ENCODE measurements at places on chromosomes 5 and 9. TPM values are rescaled to one million over a fixed set of nuclear protein-coding genes. Genes with fewer than 3 reads are reported as not detected.

The AQP7 gene
- total RNA-seq, result 35.4 TPM

DNA sequence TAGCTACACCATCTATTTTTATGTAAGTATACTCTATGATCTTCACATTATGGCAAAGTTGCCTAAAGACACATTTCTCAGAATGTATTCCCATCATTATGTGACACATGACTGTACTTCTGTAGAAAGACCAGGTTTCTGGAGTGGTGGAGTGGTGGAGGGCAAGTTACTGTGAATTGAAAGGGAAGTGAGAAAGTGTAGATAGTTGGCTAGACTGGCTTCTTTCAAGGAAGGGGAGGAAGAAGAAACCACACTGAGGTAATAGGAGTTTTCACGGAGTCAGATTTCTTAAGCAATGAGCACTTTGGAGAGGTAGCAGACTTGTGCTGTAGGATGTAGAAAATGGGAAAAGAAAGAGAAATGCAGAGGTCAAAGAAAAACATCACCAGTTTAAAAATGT, 50.9 kb upstream of the EQTN start:
- no peak for DNase-seq
- no peaks in the 10 kb centered on the region for H3K4me1 ChIP-seq
- no peak overlapping the region for H3K27ac ChIP-seq
- H3K4me3 ChIP-seq, result no peak overlapping the region
- H3K36me3 ChIP-seq, result no peaks in the 10 kb centered on the region

DNA sequence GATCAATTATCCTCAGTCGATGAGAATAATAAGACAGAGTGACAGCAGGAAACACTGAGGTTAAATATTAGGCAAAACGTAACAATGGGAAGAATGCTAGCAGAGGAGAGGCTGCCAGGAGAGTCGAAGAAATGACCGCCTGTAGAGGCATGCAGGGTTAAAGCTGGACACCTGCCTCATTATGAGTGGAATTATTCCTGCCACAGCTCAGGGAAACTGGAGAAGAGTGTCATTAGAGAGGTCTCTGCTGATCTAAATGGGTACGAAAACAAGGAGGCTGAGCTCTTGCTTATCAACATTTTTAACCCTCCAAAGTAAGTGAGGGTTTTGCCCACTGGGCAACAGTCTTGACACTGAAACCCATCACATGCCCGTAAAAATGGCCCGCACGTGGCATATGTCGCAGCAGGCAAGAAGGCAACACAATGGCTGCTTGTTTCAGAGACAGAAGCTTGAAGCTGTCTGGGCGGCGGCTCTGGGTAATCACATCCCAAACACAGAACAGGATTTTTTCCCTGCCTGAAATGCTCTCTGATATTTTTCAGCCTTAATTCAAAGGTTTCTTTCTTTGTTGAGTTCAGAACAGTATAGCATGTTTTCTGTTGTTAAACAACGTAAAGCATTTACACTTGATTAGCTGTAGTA, 118.7 kb downstream of the MED27 start:
- H3K4me3 ChIP-seq, result no peak overlapping the region
- no peak for DNase-seq
- no peaks in the 10 kb centered on the region for H3K4me1 ChIP-seq
- peak overlapping the region; percentile 79 for H3K27ac ChIP-seq
- peaks cover 4% of the 10 kb centered on the region for H3K36me3 ChIP-seq
- no peaks in the 10 kb centered on the region for H3K27me3 ChIP-seq

The GALT gene
- total RNA-seq, result 67.3 TPM

The MTAP gene
- 20.4 TPM for total RNA-seq

DNA sequence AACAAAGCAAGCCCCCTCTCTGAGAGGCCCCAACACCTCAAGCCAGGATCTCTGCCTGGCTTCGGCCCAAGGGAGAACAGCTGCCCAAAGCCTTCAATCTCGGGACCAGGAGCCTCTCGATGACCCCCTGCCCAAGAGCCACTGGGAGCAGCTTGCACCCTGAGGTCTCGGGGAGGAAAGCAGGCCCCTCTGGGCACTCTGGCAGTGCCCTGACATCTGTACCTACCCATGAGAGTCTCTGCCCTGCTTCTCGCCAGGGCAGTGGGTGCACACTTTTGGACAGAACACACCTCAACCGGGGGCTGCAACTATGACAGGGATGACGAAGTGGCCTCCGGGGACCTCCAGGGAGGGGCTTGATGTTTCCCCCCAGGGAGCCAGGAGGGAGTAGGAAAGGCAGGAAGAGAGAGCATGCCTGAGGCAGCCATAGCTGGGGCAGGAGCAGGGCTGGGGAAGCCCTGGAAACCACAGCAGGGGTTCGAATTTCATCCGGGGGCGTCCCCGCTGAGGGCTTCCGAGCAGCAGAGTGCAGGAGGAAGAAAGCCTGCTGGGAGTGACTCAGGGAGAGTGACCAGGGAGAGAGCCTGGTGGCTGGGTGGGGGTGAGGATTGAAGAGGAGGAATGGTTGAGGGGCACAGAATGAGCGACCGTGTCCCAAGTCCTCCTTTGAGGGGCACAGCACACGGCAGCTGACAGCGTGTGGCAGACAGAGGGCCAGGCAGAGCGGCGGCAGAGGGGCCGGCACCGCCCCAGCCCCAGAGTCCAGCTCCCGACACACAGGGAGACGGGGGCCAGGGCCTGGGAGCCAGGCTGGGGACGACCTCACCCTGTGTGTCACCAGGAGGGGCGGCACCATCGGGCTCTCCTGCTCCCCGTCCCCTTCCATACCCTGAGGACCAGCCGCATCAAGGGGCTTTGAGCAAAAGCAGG, 1.8 kb downstream of the LPCAT1 start:
- no peak overlapping the region for H3K27ac ChIP-seq
- H3K4me3 ChIP-seq, result peak overlapping the region; percentile 83
- H3K4me1 ChIP-seq, result peaks cover 27% of the 10 kb centered on the region
- H3K36me3 ChIP-seq, result no peaks in the 10 kb centered on the region

GRCh38 chr5:20229303-20230005, 241.5 kb upstream of the CDH18 start:
- no peaks in the 10 kb centered on the region for H3K27me3 ChIP-seq
- no peaks in the 10 kb centered on the region for H3K4me1 ChIP-seq
- DNase-seq, result no peak
- no peaks in the 10 kb centered on the region for H3K36me3 ChIP-seq
- no peak overlapping the region for H3K27ac ChIP-seq
- no peak overlapping the region for H3K4me3 ChIP-seq

DNA sequence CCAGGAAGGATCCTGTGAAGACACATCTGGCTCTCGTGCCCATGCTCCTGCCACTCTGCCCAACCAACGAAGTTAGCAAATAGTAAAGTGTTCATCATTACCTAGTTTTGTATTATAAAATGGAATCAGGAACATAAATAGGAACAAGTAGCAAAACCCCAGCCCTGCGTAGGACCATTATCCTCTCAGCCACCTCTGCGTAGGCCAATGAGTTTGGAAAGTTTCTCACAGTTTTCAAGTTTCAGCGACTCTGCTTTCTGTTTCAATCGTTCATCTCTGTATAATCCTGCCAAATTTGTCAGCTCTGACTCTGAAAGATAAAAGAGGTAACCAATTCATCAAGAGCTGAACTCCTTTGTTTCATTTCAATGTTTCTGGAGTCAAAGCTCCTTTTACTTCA, 10.1 kb upstream of the SPATA24 start:
- H3K27me3 ChIP-seq, result no peaks in the 10 kb centered on the region
- H3K4me1 ChIP-seq, result no peaks in the 10 kb centered on the region
- H3K27ac ChIP-seq, result no peak overlapping the region
- DNase-seq, result no peak
- H3K36me3 ChIP-seq, result no peaks in the 10 kb centered on the region

DNA sequence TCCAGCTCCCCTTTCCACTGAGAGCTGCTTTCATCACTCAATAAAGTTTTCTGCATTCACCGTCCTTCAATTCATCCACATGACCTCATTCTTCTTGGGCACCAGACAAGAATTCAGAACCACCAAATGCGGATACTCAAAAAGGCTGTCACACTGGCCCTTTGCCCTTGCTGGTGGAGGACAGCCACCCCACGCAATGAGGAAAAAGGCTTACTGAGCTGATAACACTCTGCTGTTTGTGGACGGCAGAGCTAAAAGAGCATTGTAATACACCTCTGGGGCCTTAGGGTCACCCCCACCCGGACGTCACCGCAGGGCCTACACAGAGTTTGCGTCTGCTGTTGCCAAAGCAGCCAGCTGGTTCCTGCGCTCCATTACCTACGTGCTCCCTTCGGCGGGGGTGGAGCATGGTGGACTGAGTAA, 51.2 kb upstream of the ZNF608 start:
- no peak for DNase-seq
- H3K4me1 ChIP-seq, result no peaks in the 10 kb centered on the region
- H3K36me3 ChIP-seq, result no peaks in the 10 kb centered on the region
- no peak overlapping the region for H3K27ac ChIP-seq
- H3K27me3 ChIP-seq, result no peaks in the 10 kb centered on the region

DNA sequence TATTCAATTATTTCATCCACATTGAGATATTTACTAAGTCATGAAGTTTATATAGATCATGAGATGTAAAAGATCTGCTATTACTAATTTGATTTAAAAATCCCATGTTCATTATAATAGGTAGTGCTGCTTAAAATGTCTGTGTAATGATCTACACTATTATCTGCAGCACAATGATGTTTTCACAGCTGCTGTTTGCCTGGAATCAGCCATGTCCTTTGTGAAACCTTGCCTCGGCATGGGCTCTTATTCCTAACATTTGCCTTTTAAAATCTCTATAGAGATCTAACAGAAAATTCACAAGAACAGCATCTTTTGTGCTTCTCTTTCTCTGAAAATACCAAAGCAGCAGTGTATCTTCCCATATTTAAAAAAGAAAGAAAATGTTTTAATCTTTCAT, 444.6 kb downstream of the PTPRD start:
- H3K27me3 ChIP-seq, result no peaks in the 10 kb centered on the region
- no peak for DNase-seq
- H3K4me1 ChIP-seq, result no peaks in the 10 kb centered on the region

- H3K4me1 ChIP-seq, result no peaks in the 10 kb centered on the region
- H3K27ac ChIP-seq, result no peak overlapping the region
- no peaks in the 10 kb centered on the region for H3K36me3 ChIP-seq
- H3K27me3 ChIP-seq, result no peaks in the 10 kb centered on the region
- H3K4me3 ChIP-seq, result no peak overlapping the region
- no peak for DNase-seq
These were observed 65.0 kb downstream of the ROR2 start for GRCh38 chr9:91884696-91885687.

The GLRA1 gene
- total RNA-seq, result not detected

The PFN3 gene
- total RNA-seq, result not detected

DNA sequence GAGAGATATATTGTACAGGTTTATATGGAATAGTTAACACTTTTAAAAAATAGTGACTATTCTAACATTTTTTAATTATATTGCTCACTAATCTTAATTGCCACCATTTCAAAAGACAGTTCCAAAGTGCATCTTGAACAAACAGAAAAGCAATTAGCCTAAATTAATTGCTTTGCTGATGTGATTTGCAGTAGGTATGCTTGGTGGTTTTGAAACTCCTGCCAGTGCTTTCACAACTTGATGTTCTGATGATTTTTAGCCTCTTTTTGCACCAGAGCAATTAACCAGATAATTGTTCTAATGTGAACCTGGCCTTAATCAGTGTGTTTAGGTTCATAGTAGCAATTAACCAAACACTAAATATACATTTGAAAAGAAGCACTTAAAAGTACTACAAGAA, 207.6 kb downstream of the FBXL17 start:
- no peak overlapping the region for H3K27ac ChIP-seq
- no peaks in the 10 kb centered on the region for H3K27me3 ChIP-seq
- H3K4me1 ChIP-seq, result no peaks in the 10 kb centered on the region
- H3K4me3 ChIP-seq, result no peak overlapping the region
- DNase-seq, result no peak

DNA sequence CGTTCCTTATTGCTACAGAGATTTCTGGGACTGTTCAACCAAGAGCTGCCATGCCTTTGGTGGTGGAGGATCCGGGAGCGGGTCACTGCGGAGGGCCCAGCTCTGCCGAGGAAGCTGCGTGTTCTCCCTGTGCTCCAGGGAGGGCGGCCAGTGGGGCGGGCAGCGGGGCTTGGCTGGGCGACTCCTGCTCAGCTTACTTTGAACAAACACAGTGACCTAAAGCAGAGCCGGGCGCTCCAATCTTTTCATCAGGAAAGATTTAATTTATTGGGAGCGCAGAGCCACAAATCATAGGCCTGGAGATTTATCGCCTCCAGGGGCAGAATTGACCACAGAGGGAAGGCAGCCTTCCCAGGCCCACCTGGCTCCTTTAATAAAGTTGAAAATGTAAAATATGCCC, 27.7 kb downstream of the LHX3 start:
- no peak overlapping the region for H3K27ac ChIP-seq
- no peaks in the 10 kb centered on the region for H3K27me3 ChIP-seq
- no peaks in the 10 kb centered on the region for H3K4me1 ChIP-seq
- no peaks in the 10 kb centered on the region for H3K36me3 ChIP-seq

GRCh38 chr5:91946870-91947269, 563.8 kb upstream of the ARRDC3 start:
- no peaks in the 10 kb centered on the region for H3K27me3 ChIP-seq
- DNase-seq, result no peak
- H3K27ac ChIP-seq, result no peak overlapping the region
- no peaks in the 10 kb centered on the region for H3K36me3 ChIP-seq
- H3K4me3 ChIP-seq, result no peak overlapping the region

- no peak overlapping the region for H3K4me3 ChIP-seq
- no peak overlapping the region for H3K27ac ChIP-seq
- H3K36me3 ChIP-seq, result no peaks in the 10 kb centered on the region
- H3K27me3 ChIP-seq, result no peaks in the 10 kb centered on the region
- DNase-seq, result no peak
- H3K4me1 ChIP-seq, result no peaks in the 10 kb centered on the region
These were observed 146.1 kb downstream of the TMEM167A start for GRCh38 chr5:82931110-82931509.

- H3K4me1 ChIP-seq, result no peaks in the 10 kb centered on the region
- no peak overlapping the region for H3K4me3 ChIP-seq
- no peak overlapping the region for H3K27ac ChIP-seq
- DNase-seq, result no peak
- no peaks in the 10 kb centered on the region for H3K36me3 ChIP-seq
- H3K27me3 ChIP-seq, result no peaks in the 10 kb centered on the region
These were observed 516.6 kb upstream of the CLINT1 start for GRCh38 chr5:158375531-158375930.

- H3K27me3 ChIP-seq, result no peaks in the 10 kb centered on the region
- H3K4me1 ChIP-seq, result no peaks in the 10 kb centered on the region
- no peak overlapping the region for H3K4me3 ChIP-seq
- H3K27ac ChIP-seq, result no peak overlapping the region
- DNase-seq, result no peak
These were observed 499.1 kb downstream of the NFIB start for GRCh38 chr9:13814647-13815400.

- no peaks in the 10 kb centered on the region for H3K36me3 ChIP-seq
- H3K4me3 ChIP-seq, result no peak overlapping the region
- no peak for DNase-seq
- H3K27ac ChIP-seq, result no peak overlapping the region
These were observed 322.6 kb downstream of the FBXL17 start for GRCh38 chr5:108059334-108059733.

The SLC6A7 gene
- total RNA-seq, result not detected

- H3K36me3 ChIP-seq, result no peaks in the 10 kb centered on the region
- DNase-seq, result no peak
- H3K27me3 ChIP-seq, result no peaks in the 10 kb centered on the region
- no peaks in the 10 kb centered on the region for H3K4me1 ChIP-seq
These were observed 29.6 kb upstream of the OTULINL start for GRCh38 chr5:14552017-14552416.

The CCIN gene
- total RNA-seq, result not detected

- peak overlapping the region; percentile 12 for H3K4me3 ChIP-seq
- peaks cover 4% of the 10 kb centered on the region for H3K4me1 ChIP-seq
- DNase-seq, result no peak
- peaks cover 8% of the 10 kb centered on the region for H3K27me3 ChIP-seq
These were observed 40.0 kb downstream of the PTGES start for GRCh38 chr9:129712634-129713401.

- H3K27me3 ChIP-seq, result no peaks in the 10 kb centered on the region
- no peak for DNase-seq
- no peak overlapping the region for H3K27ac ChIP-seq
- H3K36me3 ChIP-seq, result no peaks in the 10 kb centered on the region
- H3K4me1 ChIP-seq, result no peaks in the 10 kb centered on the region
These were observed 13.5 kb upstream of the TUSC1 start for GRCh38 chr9:25691786-25692185.

The GABRA6 gene
- total RNA-seq, result not detected

Data from tibial nerve (tissue), 4 donors.